ENCODE measurements at places on chromosomes 5 and 9. TPM values are rescaled to one million over a fixed set of nuclear protein-coding genes. Genes with fewer than 3 reads are reported as not detected.

The ABL1 gene
- total RNA-seq: 55.5 TPM

The RPP25L gene
- 9.6 TPM for total RNA-seq

The RANBP3L gene
- not detected for total RNA-seq

The THG1L gene
- 23.0 TPM for total RNA-seq

The IRX2 gene
- 0.90 TPM for total RNA-seq

The POU5F2 gene
- 3.1 TPM for total RNA-seq

The CRHBP gene
- total RNA-seq: not detected

The ARL10 gene
- total RNA-seq: 9.3 TPM

The SELENOP gene
- total RNA-seq: 58.1 TPM

The BRD8 gene
- 314 TPM for total RNA-seq

The PCDHA6 gene
- 1.3 TPM for total RNA-seq

The DHX29 gene
- 53.4 TPM for total RNA-seq

The MED22 gene
- total RNA-seq: 19.7 TPM

The FYB1 gene
- 0.54 TPM for total RNA-seq

The TUBB4B gene
- total RNA-seq: 195 TPM

The MZB1 gene
- 0.18 TPM for total RNA-seq

The SOWAHA gene
- not detected for total RNA-seq

The CDKN2B-AS1 gene
- 6.4 TPM for total RNA-seq

The PAIP1 gene
- total RNA-seq: 81.2 TPM

The NR2F1 gene
- total RNA-seq: 20.5 TPM

The GAS1 gene
- total RNA-seq: 25.0 TPM

The IL33 gene
- total RNA-seq: 73.9 TPM

The ORM1 gene
- not detected for total RNA-seq

The DDX4 gene
- total RNA-seq: not detected

The PPIC gene
- 57.2 TPM for total RNA-seq

The COMMD10 gene
- total RNA-seq: 4.7 TPM

The GABRA1 gene
- total RNA-seq: not detected

The FSD1L gene
- 7.0 TPM for total RNA-seq

The RHOBTB3 gene
- 86.9 TPM for total RNA-seq

Data from fibroblast of the aortic adventitia (primary cell).